ENCODE measurements at places on chromosomes 6 and 20. TPM values are rescaled to one million over a fixed set of nuclear protein-coding genes. Genes with fewer than 3 reads are reported as not detected.

The PHF20 gene
- total RNA-seq = 40.1 TPM

The SLC2A10 gene
- total RNA-seq = 42.1 TPM

The KCNQ5 gene
- total RNA-seq = 4.9 TPM

The SLC22A1 gene
- 0.26 TPM for total RNA-seq

The PDYN gene
- not detected for total RNA-seq

The DSP gene
- total RNA-seq = under 0.01 TPM

The OR2J3 gene
- not detected for total RNA-seq

The SLC16A10 gene
- not detected for total RNA-seq

The MCHR2 gene
- total RNA-seq = not detected

The ZNF311 gene
- total RNA-seq = 3.6 TPM
